CD4-positive, alpha-beta T cell treated with Interleukin-17A for 4 hours (primary cell): ENCODE measurements at places on chromosomes 2 and 18.
A peak's percentile ranks its signal among the peaks of the same experiment; 100 is the strongest.

DNA sequence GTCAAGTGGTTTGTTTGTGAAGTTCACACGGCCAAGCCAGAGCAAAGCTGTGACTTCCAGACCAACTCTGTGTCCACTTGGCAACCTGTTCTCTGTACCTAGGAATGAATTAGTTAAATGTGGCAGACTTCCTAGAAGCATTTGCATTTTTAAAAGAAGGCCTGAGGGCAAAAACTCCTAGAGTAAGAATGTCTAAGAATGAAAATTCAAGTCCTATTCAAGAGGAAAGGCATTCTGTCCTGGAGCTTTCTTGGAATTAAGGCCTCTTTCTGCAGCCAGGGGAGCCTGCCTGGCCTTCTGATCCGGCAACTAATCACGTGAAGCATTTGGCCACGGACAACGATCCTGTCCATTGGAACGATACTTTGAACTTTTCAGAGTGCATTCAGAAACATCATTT lies 155.0 kb downstream of the SETBP1 start:
- no peak for DNase-seq

DNA sequence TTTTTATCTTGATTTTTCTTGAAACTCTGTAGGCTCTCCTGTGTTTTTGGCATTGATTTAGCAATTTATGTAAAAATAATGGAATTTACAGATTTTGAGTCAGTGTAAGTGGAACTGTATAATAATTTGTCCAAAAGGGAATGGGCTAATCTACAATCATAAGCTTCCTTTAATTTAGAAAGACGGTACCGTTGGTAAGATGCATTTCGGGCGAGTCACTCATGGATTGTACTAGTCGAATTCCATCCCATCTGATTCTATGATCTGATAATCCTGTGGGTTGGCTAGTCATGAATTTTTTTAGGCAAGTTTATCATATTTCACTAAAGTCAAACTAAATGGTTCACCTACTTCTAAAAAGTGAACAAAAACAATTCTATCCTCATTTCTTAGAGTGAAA lies 133.4 kb downstream of the ZNF407 start:
- no peak for DNase-seq

DNA sequence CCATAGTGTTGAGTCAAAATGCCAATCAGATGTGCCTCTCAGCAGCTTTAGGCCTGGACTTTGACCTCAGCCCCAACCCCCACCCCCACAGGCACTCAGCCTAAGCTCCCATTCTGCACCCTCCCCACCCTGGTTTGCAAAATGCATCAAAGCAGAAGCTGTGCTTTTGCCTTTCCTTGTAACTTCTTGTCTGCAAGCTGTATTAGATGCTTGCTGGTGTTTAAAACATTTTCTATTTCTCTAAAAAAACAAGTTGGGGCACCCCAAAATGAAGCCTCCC lies 26.6 kb upstream of the STEAP3 start:
- DNase-seq: no peak

DNA sequence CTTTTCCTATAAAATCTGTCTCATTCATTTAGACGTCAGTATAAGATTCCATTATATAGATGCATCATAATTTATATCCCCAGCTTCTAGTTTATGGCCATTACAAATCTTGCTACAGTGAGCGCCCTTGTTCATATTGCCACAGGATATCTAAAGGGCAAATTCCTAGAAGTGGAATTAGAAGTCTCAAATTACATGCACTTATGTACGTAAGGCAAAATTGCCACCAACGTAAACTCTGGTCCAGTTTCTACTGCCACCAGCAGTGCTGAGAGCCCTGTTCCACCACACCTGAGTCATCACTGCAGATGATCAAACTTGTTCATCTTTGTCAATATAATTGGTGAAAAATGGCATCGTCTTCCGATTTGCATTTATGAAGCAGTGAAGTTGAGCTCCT lies 90.9 kb upstream of the ID2 start:
- DNase-seq: no peak

DNA sequence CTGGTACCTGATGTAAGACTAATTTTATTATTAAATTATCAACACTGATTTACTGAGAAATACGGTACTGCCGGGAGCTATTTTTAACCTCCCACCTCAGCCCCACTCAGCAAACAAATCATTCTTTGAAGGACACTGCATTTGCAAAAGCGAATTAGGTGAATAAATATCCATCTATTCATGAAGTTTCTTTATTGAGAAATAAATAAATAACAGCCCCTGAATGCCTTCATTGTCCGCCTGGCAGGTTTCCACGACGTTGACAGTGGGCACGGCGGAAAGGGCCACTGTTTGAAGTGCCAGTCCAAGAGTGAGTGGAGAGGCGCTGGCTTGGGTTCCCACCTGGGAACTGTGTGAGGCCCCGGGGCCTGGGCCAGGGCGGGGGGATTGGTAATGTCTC lies 15.7 kb downstream of the C1QL2 start:
- DNase-seq: no peak

DNA sequence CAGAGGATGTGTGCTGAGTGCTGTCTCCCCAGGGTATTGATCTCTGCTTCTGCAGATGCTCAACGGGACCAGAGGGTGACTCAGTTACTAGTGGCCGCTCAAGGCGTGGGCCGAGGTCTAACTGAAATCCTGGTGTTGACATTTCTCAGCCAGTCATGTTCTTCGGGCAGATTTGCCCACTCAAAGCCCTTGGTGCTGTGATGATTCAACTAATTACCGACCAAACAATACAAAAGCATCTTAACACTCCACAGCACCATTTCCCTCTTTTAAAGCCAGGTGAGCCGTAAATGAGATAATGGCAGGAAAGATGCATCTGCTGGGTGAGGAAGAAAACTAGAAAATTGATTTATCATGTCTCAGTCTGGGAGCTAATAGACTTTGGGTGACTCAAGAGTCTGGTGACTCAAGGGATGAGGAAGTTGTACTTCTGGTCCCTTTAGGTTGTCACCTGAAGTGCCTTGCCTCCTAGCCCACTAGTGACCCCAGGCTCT lies 32.7 kb upstream of the PRLH start:
- DNase-seq: no peak

DNA sequence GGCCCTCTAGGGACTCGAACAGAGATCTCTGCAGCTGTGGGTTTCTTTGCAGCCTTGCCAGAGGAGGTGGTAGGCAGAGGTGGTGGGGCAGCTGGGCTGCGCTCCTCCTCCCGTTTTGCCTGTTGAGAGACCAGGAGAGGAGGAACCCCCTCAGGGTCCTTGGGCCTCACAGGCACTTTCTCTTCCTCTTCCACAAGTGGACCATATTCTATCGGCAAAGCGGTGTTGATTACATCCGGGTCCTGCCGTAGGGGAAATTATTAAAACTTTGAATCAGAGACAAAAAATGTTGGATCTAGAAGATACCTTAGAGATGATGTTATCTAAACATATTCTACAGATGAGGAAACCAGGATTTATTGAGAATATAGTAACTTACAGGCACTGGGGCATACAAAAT lies 78.5 kb downstream of the CLIP4 start:
- DNase-seq: no peak

GRCh38 chr2:105778080-105778607 lies 33.4 kb downstream of the NCK2 start:
- no peak for DNase-seq

- peak; percentile 15 for DNase-seq
Measured at GRCh38 chr2:55620123-55620779, 2.8 kb upstream of the PPP4R3B start.

DNA sequence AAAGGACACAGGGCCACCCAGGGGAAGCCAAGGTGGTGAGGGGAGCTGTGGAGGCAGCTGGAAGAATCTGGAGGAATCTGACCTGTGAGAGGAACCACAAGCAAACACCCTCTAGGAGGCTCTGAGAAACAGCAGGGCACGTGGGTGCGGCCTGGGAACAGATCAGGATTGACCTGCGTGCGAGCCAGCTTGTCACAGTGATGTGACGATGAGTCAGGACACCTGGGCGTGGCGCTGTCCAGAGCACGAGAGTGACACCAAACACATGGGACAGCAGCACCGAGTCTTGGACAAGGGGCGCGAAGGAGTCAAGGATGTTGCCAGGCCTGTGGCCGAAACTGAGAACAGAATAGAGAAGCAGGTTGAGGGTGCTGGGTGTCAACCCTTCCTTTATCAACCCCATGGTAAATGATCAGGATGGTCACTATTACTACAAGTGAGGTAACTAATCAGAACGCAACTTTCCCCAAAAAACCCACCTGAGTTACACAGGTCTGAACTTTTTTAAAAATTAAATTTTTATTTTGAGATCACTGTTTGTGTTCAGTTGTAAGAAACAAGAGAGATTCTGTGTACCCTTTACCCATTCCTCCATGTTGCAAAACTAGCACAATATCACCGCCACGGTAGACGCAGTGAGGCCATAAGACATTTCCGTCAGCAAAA lies 637 bp upstream of the SFT2D3 start:
- DNase-seq: peak; percentile 28

DNA sequence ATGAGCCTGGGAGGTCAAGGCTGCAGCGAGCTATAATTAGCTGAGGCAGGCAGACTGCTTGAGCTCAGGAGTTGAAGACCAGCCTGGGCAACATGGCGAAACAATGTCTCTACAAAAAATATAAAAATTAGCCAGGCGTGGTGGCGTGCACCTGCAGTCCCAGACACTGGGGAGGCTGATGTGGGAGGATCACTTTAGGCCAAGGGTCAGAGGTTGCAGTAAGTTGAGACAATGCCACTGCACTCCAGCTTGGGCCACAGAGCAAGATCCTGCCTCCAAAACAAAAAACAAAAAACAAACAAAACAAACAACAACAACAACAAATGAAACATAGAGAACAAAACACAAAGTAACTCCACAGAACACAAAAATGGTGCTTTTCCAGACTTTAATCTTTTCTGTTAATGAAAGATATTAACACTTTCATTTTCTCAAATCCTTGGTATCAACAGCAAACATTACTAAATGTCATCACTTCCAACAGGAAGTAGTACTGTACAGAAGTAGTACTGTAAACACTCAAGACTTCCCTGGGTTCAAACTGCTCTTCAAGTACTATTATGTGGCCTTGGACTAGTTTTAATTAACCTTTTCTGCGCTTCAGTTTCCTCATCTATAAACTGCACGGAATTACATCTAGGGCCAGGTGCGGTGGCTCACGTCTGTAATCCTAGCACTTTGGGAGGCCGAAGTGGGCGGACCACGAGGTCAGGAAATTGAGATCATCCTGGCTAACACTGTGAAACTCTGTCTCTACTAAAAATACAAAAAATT lies 27.9 kb downstream of the PUM2 start:
- no peak for DNase-seq

- DNase-seq: no peak
Measured at GRCh38 chr2:187774551-187775071, 220.4 kb upstream of the TFPI start.

DNA sequence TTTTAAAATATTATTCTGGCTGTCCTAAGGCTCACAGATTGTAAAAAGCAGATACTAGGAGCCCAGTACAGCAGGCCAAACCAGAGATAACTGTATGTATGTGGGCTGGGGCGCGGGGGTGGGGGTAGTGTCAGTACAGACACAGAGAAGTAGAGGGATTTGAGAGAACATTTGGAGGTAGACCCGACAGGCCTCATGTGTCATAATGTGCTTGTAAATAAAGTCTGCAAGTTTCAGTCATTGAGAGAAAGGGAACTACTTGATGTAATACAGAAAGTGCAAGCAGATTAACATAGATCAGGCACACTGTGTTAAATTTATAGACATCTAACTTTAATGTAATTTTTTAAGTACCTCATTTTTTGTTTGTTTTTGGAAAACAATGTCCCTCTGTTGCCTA lies 7.4 kb upstream of the POLI start:
- no peak for DNase-seq
